ENCODE measurements at places on chromosomes 2 and 18. TPM values are rescaled to one million over a fixed set of nuclear protein-coding genes. Genes with fewer than 3 reads are reported as not detected.

- no peak for DNase-seq
These were observed 81.4 kb upstream of the VRK2 start for GRCh38 chr2:57965219-57965618.

- no peak for DNase-seq
These were observed 212.8 kb downstream of the STK39 start for GRCh38 chr2:168034616-168035015.

GRCh38 chr2:223720367-223720766 lies 117.0 kb downstream of the AP1S3 start:
- no peak for DNase-seq

FBXO15 gene
- total RNA-seq: 0.71 TPM

EVX2 gene
- not detected for total RNA-seq

Measured in M059J (cell line).